ENCODE measurements at places on chromosomes 4 and X. TPM values are rescaled to one million over a fixed set of nuclear protein-coding genes. Genes with fewer than 3 reads are reported as not detected.

GRCh38 chrX:112587194-112587593 is 92.5 kb downstream of the LHFPL1 start:
- no peak for DNase-seq

DNA sequence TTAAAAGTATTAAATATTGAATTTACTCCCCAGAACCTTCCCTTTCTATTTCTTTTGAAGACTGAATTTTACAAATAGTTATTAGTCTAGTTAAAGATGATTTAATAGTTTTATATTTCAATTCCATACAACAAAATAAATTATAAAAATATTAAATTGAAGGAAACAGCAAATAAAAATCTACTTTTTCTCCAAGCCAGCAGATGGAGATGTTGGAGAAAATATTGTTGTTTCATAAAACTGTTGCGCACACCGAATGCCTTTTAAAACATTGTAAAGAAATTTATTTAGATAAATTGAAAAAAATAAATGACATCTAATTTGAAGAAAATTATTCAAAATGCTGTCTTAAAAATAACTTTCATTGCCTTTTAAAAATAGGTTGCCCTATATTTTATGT is 5.5 kb downstream of the GRIA2 start:
- no peak for DNase-seq

DNA sequence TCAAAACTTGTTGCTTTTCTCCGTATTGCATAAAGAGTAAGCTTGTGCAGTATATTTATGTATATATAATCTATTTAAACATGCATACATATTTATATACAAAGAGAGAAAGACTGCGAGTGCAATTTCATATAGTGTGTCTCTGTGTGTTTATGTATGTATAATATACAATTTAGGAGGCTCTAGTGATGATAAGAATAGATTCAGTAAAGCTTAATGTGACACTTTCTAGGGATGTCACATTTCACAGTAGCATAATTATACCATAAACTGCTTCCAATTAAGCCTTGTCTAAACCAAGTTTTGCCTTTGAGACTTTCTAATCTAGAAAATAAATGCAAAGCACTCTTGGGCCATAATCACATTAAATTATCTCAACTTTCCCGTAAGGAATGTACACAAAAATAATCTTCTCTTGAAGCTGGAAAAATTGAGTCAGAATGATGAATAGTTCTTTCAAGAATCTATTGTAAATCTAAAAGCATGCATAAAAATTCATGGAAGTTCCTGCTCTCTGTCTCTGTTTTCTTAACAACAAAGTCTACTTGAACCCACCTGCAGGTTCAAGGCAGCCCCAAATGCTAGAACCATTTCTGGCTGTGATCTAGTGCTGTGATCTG is 114.1 kb upstream of the NPY2R start:
- no peak for DNase-seq

The RTL5 gene
- total RNA-seq, result 1.6 TPM

The PRIMPOL gene
- 11.3 TPM for total RNA-seq

The KLHL13 gene
- total RNA-seq, result 0.14 TPM
